ENCODE measurements at places on chromosomes 5 and 9.
A peak's percentile ranks its signal among the peaks of the same experiment; 100 is the strongest.

- DNase-seq: no peak
Measured at GRCh38 chr5:58299256-58299655, 160.6 kb downstream of the PLK2 start.

DNA sequence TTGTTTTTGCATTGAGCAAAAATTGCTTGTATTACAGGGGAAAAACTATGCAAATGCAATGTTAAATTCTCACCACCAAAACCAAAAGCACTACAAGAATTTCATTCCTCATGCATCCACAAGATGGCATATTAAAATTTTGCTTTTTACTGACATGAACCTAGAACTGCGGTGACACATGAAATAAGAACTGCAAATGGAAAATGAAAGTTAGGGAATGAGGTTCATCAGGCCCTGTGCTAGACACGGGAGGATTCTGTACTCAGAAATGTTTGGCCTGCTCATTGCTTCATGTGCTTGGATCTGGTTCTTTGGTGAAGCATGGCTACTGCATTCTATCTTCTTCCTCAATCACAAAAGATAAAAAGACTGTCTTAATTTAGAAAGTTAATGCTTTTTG lies 9.1 kb upstream of the RFK start:
- DNase-seq: peak; percentile 86

- DNase-seq: no peak
Measured at GRCh38 chr9:81455462-81456219, 233.7 kb downstream of the TLE1 start.

GRCh38 chr5:148466236-148466580 lies 82.5 kb downstream of the FBXO38 start:
- peak; percentile 47 for DNase-seq

GRCh38 chr9:137435980-137436760 lies 5.0 kb downstream of the ENTPD8 start:
- DNase-seq: no peak
